ENCODE measurements at places on chromosomes 5 and 9.

GRCh38 chr5:44252545-44252944, 136.7 kb downstream of the FGF10 start:
- DNase-seq = no peak

- no peak for DNase-seq
Measured at GRCh38 chr9:24625097-24625496, 79.4 kb upstream of the IZUMO3 start.

GRCh38 chr5:545641-546375, 21.6 kb upstream of the SLC9A3 start:
- no peak for DNase-seq

GRCh38 chr5:169296419-169297143, 4.4 kb downstream of the SLIT3 start:
- DNase-seq = no peak

DNA sequence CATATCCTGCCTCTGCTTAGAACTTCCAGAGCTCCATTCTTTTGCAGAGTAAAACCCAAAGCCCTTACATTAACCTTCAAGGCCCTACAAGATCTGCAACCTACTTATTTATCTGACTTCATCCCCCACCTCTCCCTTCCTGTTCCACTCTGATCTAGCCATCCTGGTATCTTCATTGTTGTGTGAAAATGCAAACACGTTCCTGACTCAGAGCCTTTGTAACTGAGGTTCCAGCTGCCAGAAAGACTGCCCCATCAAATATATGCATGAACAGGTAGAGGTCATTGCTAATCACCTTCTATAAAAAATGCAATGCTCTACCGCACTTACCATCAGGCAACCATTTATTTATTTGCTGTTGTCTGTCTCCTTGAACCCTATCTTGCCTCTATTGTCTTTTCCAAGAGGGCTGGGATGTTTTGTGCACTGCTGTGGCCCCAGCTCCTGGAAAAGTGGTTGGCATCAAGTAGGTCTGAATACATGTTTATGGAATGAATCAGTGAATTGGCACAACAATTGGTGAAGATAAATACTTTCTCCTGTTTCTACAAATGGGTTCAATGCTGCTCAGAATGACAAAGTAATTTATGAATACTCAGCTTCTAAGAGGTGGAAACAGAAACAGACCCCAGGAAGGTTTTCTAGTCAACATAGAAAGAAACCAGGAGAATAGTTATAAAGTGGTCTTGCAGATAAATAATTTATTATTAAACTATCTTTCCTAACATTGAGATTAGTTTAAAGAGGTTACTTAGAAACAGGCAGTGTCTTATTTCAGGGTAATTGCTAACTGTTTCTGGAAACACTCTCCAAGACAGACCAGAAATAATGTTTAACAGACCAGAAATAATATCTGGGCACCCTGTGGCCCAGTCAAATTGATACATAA, 230.6 kb upstream of the CD180 start:
- DNase-seq = no peak

DNA sequence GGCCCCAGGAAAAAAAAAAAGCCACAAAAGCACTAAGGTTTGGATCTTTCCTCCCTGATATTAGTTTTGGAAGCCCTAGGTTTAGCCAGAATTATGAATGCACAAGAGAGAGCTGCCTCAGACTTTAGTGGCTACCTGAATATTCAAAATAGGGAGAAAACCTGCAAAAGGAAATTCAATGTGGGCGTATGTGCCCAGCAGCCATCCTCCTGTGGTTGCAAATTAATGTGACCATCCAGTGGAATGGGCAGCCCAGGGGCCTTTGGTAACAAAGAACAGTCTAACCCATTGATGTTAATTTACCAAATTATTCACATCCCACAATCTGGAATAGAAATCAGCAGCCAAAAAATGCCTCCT, 298.4 kb downstream of the CWC27 start:
- no peak for DNase-seq

DNA sequence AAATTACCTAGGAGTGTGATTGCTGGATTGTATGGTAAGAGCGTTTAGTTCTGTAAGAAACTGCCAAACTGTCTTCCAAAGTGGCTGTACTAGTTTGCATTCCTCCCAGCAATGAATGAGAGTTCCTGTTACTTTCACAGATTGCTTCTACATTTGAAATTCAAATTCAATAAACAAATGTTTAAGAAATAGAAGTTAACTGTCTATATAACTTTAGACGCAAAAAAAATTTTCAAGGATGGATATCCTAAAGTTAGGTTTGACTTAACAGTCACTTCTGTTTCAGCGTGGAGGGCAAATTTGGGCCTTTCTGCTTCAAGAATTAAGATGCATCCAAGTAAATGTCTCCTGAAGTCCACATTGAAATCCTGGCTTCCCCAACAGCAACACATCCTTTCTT, 445.6 kb downstream of the TAF11L14 start:
- no peak for DNase-seq

DNA sequence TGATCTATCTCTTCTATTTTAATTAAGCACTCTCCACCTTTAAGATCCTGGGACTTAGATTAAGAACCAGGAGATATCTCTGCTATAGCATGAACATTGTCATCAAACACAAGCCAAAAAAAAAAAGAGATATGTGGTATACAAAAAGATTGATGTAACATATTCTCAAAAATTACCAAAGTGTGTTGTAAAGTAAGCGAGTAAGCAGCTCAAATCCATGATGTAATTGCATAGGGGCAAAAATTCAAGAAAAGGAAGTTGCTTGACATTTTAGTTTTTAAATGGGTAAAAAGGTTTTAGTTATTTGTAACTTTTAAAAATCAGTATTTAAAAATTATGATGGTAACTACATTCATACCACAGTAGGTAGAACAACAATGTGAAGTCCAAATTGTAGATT, 40.7 kb downstream of the CNTRL start:
- DNase-seq = no peak

- DNase-seq = no peak
Measured at GRCh38 chr5:5593391-5593790, 170.9 kb downstream of the ICE1 start.

GRCh38 chr5:111262153-111262552, 38.0 kb downstream of the CAMK4 start:
- DNase-seq = no peak

- no peak for DNase-seq
Measured at GRCh38 chr9:26413611-26414010, 479.0 kb downstream of the CAAP1 start.

GRCh38 chr9:135764731-135765130, 62.7 kb downstream of the KCNT1 start:
- no peak for DNase-seq

- DNase-seq = no peak
Measured at GRCh38 chr5:10524376-10525123, 39.3 kb upstream of the ANKRD33B start.

- DNase-seq = no peak
Measured at GRCh38 chr9:127878001-127878651, 651 bp upstream of the AK1 start.

DNA sequence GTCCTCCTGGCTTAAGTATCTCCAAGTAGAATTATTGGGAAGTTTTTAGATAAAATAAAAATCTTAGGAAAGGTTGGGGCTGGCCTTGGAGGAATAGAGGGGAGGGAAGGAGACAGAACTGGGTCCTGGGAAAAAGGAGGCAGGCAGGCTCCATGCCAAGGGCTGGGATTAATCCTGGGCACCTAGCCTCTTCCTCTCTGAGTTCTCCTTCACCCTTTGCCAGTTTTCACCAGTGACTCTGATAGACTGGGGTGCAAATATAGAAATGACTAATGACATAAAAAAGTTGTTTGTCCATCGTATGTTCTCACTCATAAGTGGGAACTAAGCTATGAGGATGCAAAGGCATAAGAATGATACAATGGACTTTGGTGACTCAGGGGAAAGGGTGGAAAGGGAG, 81.9 kb downstream of the RMI1 start:
- DNase-seq = no peak

- DNase-seq = no peak
Measured at GRCh38 chr9:137168904-137169856, 671 bp downstream of the LRRC26 start.

- no peak for DNase-seq
Measured at GRCh38 chr5:87129046-87129445, 138.6 kb upstream of the RASA1 start.

- peak; percentile 89 for DNase-seq
Measured at GRCh38 chr9:99259231-99259918, 37.3 kb downstream of the SEC61B start.

DNA sequence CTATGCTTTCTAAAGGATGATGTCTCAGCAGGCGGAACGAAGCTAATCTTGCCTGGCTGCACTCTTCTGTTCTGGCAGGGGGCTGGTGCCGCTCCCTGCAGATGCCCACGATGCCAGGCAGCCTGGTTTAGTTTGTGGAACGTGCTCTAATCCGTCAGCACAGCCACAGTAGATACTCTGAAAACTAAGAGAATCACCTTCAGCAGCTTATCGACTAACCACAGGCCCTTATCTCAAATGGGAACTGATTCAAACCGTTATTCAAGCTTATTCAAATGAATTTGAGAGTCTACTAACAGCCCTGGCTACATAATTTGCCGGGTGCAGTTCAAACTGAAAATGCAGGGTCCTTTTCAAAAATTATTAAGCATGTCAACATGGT, 246.6 kb upstream of the ANKRD55 start:
- no peak for DNase-seq

GRCh38 chr5:144487761-144488160, 317.1 kb downstream of the KCTD16 start:
- DNase-seq = no peak

- no peak for DNase-seq
Measured at GRCh38 chr9:22863106-22863505, 416.5 kb downstream of the DMRTA1 start.

Measured in thymus (tissue), 14 donors.